ENCODE measurements at places on chromosomes 5 and 9.

DNA sequence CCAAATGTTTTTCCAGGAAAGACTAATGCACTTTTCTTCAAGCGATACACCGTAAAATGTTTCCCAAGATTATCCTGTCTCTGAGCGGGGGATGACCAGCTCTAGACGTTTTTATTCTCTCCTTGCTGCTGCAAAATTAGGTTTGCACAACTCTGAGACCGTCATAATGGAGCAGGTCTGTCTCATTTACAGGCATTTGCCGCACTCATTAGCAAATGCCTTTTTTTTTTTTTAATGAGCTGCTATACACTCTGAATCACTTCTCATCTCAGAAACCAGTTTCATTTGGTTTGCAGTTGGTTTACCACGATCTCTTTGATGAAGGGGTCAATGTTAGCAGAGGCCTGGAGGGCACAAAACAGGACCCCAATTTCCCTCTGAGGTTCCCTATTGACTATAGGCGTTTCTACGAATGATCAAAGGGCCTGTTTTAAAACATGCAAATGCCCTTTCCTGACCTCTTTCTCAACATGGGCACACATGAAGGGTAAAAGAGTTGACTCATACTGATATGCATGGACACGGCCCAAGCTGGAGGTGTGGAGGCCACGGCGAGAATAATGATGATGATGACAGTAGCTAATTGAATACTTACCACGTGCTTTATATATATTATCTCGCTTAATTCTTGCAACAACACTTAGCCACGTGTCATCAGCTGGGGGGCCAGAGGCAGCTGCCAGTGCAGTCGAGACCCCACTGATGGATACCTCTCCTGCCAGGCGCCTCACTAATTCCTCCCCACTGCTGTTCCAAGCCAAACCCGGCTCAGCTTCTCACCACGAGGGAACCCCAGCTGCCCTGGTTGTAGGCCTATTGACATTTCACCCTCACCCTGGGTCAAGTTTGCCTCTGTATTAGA is 89.9 kb upstream of the PTCH1 start:
- no peak for DNase-seq

GRCh38 chr9:86902991-86903733 is 44.1 kb downstream of the GAS1 start:
- DNase-seq, result no peak

- no peak for DNase-seq
Observed at GRCh38 chr9:4857163-4857810, 64.5 kb downstream of the RCL1 start.

GRCh38 chr5:34928267-34928666 is 1.1 kb upstream of the DNAJC21 start:
- no peak for DNase-seq

DNA sequence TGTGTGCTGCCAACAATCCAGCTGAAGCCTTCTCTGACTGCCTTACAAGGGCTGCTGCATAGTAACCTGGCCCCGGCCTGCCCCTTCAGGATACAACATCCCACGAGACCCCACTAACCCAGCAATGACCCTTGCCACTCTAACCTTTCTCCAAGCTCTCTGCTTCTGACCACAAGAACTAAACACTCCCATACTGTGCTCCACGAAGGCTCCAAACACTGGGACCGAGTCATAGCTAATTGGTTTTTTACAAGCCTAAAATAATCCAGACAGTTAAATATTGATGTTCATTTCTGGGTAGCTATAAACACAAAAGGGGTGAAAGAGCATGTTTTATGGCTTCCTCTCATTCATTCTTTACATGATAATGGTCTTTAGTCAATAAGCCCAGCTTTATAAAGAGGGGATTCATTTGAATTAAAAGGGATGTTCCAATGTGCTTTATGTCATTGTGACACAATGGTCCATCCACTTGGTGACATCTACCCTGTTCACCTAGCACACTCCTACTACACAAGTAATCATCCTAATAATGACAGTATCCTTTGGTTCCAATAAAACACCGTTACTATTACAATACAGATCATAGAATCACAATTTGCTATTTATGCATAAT is 16.2 kb upstream of the TLE4 start:
- no peak for DNase-seq

DNA sequence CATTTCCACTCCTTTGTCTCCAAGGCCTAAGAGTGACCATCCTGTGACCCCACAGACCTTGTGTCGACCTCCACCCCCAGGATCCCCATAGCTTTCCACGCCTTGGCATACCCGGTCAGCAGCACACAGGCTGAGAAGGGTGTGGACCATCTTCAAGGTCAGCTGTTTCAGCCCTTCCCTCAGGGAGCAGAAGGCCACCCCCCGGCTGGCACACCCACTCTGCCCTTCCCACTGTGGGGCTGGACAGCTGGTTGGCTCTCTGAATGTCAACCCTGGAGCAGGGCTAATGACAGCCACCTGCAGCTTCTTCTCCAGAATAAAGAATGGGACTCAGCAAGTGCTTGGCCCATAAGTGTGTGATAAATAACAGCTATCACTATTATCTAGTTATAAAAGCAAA is 93.1 kb downstream of the OLFM1 start:
- DNase-seq, result no peak

DNA sequence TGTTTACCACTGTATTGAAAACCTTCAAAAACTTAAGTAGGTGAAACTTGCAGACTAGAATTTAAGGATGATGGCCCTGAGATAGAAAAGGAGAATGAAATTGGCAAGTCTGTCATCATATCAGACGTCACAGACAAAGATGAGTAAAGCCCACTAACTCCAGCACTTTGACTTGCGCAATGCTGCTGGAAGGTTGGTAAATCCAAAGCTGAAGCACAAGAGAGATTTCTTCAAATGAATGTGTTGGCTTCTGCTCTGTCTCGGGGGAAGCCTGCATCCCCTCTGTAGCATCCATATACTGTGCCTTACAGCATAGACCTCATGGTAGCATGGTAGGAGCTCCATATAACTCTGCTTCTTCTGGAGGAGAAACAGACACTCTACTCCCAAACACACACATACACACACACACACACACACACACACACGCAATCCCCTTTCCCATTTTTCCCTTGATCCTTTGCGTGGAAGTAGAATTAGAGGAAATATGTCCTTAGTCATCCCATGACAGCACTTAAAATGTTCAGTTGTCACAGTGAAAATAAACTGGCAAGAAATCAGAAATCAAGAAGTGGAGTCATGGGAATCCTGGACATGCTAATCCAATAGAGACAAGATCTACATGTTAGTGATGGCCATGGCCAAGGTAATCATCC is 241.5 kb downstream of the NR3C1 start:
- no peak for DNase-seq

DNA sequence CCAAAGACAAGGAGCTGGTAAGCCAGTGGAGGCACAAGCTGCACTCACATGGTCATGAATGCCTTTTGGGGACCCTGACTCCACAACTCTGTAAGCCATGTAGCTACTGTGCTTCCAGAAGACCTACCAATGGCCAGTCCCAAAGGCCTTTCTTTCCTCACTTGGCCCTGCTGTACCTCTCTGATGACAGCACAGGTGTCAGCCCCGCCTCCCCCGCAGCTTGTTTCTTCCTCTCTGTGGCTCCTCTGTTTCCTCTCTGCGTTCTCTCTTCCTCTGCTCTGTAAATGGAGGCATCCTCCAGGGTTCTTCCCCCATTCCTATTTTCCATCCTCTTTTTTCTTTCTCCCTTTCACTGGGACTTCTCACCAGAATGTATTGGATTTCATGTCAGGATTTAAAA is 26.7 kb downstream of the SH3TC2 start:
- DNase-seq, result no peak

DNA sequence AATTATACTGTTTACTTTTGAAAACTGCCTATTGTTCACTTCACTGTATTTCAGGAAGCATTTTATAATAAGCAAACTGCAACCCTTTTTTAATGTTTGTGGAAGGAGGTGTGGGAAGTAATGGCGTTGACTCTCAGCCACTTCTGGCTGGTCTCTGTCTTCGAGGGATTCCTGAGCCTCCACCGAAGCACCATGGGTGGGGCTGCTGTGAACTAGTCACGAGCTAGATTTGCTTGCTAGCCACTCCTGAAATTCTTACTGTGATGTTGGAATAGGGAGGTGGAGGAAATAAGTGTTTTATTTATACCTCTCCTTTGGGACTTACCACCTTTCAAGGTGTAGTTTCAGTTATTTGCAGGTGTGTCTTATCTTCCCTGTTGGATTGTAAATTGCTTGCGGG is 26.8 kb downstream of the PIP5K1B start:
- no peak for DNase-seq

GRCh38 chr5:142952229-142952628 is 182.1 kb downstream of the ARHGAP26 start:
- no peak for DNase-seq

DNA sequence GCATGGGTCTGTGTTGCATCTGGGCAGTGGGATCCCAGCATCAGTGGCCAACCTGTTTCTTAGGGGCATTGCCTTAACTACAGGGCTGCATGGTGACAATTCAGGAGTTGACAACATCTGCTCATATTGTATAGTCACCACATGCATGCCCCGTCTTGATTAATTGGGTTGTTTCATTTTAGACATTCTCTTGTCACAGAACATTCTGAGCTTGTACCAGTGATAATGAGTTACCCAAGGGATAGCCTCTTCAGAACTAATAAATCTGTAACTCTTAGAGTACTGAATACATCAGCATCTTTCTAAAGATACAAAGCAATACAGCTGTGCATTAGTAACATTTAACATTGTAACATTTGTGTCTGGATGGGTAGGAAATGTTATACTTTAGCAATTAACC is 426.5 kb upstream of the CD180 start:
- DNase-seq, result no peak

DNA sequence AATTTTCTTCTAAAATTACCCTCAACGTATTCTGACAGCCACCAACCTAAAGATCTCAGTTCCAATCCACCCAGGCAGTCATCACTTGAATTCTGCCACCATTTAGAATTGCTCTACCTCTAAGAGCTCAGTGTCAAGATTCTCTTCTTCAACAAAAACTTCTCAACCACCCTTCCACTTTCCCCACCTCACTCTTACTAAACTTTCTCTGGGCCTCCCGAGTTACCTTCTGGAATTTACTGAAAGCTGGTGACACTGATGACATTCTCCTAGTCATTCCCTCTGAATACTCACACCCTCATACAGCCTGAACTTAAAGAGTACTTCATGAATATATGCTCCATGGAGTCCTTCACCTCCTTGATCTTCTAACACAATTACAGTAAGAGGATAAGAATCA is 209.5 kb downstream of the TSSK1B start:
- no peak for DNase-seq

DNA sequence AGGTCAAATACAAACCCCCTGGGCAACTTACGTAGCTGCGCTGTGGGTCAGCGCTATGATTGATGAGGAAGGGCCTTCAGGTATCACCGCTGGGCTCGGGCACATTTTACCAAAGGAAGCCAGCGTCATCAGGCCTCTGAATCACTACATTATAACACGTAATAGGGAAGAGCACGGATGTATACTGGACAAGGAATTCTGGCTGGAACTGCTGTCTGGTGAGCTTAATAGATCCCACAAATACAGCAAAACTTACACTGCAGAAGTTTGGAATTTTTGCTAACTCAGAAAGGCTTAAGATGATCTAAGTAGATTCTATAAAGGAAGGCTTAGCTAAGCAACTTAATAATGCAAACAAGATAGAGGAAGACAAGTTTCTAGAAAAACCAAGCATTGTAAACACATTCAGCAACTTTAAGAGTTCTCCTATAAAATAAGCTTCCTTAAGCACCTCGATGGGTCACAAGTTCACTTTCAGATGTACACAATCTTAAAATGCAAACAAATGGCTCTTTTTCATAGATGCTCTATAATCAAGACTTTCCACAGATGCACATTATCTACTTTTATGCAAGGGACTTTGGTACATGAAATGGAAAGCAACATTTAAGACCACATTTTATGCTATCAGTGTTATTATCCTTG is 360.1 kb upstream of the PANK3 start:
- no peak for DNase-seq

DNA sequence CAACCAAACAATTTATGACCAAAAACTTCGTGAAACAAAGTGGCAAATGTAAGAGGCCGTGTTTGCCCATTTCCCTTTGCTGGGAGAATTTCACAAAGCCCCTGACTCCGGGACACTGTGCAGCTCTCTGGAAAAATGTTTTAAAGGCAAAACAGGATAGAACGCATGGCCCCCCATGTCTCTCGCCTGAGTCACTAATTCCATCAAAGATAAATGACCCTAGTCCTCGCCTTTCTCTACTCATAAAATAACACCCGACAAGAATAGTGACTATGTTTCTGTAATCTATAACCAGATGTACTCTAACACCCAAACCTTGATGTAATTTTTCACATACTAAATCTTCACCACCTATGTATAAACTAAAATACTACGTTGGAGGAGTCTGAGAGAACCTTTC is 55.7 kb upstream of the SAP30L start:
- DNase-seq, result no peak

GRCh38 chr5:129306725-129307124 is 153.4 kb upstream of the ADAMTS19 start:
- no peak for DNase-seq
